A549 treated with Hydrocortisone at 1 μM for 4 hours (cell line): ENCODE measurements at places on chromosomes 6 and 20. TPM values are rescaled to one million over a fixed set of nuclear protein-coding genes. Genes with fewer than 3 reads are reported as not detected.

CDSN gene
- total RNA-seq, result 0.05 to 0.07 TPM in 2 of 5 replicates, not detected in the others

CENPW gene
- total RNA-seq, result 28.8 to 43.6 TPM (median 41.7 TPM) in 5 replicates

COX7A2 gene
- 274 to 310 TPM (median 287 TPM) in 5 replicates for total RNA-seq

COL9A3 gene
- total RNA-seq, result 0.33 to 0.70 TPM (median 0.55 TPM) in 5 replicates

MBOAT1 gene
- 2.1 to 3.5 TPM (median 2.2 TPM) in 5 replicates for total RNA-seq

TOX2 gene
- total RNA-seq, result 10.6 to 14.3 TPM (median 14.2 TPM) in 5 replicates

SLPI gene
- 8.8 to 15.1 TPM (median 11.1 TPM) in 5 replicates for total RNA-seq

SRMS gene
- 0.11 to 0.15 TPM (median 0.13 TPM) in 5 replicates for total RNA-seq

TFAP2A gene
- total RNA-seq, result 9.1 to 10.4 TPM (median 9.5 TPM) in 5 replicates

ID4 gene
- total RNA-seq, result 0.63 to 1.3 TPM (median 0.86 TPM) in 5 replicates

SCRT2 gene
- total RNA-seq, result 0.02 TPM in 1 of 5 replicates, not detected in the others

SLC39A7 gene
- total RNA-seq, result 98.2 to 128 TPM (median 107 TPM) in 5 replicates

RIPOR3 gene
- total RNA-seq, result not detected in 5 replicates

MOXD1 gene
- 1.3 to 2.7 TPM (median 1.5 TPM) in 5 replicates for total RNA-seq

GSTA2 gene
- total RNA-seq, result 0.10 TPM in 1 of 5 replicates, not detected in the others

ADGB gene
- not detected in 5 replicates for total RNA-seq

GLP1R gene
- total RNA-seq, result not detected in 5 replicates

LY6G6D gene
- total RNA-seq, result not detected in 5 replicates

RCAN2 gene
- not detected in 5 replicates for total RNA-seq

RNF39 gene
- total RNA-seq, result 0.05 to 0.06 TPM (median 0.05 TPM) in 3 of 5 replicates, not detected in the others

PEX7 gene
- total RNA-seq, result 4.7 to 5.7 TPM (median 5.1 TPM) in 5 replicates

ATF6B gene
- 31.1 to 34.2 TPM (median 32.9 TPM) in 5 replicates for total RNA-seq

SALL4 gene
- 1.0 to 2.0 TPM (median 1.5 TPM) in 5 replicates for total RNA-seq

PRR18 gene
- total RNA-seq, result 0.06 to 0.30 TPM (median 0.15 TPM) in 5 replicates

PNLDC1 gene
- total RNA-seq, result 0.08 to 0.14 TPM in 2 of 5 replicates, not detected in the others

KIAA1586 gene
- 5.2 to 5.9 TPM (median 5.6 TPM) in 5 replicates for total RNA-seq

C6orf15 gene
- total RNA-seq, result 0.09 TPM in 1 of 5 replicates, not detected in the others

ACTL10 gene
- total RNA-seq, result 0.06 TPM in 2 of 5 replicates, not detected in the others

ELOVL2 gene
- 5.3 to 6.9 TPM (median 6.5 TPM) in 5 replicates for total RNA-seq

BLTP3A gene
- 4.1 to 6.8 TPM (median 5.3 TPM) in 5 replicates for total RNA-seq

MSH5 gene
- total RNA-seq, result 10.7 to 15.7 TPM (median 13.4 TPM) in 5 replicates

TSBP1 gene
- not detected in 5 replicates for total RNA-seq

SLC35F1 gene
- 0.03 TPM in 1 of 5 replicates, not detected in the others for total RNA-seq

CLPSL2 gene
- total RNA-seq, result 0.60 to 1.6 TPM (median 0.66 TPM) in 5 replicates

COL11A2 gene
- total RNA-seq, result 0.52 to 0.93 TPM (median 0.73 TPM) in 5 replicates

FAXC gene
- total RNA-seq, result 6.0 to 7.3 TPM (median 7.1 TPM) in 5 replicates

BCAS1 gene
- total RNA-seq, result 0.36 to 0.76 TPM (median 0.41 TPM) in 5 replicates

RWDD1 gene
- total RNA-seq, result 23.9 to 43.1 TPM (median 35.7 TPM) in 5 replicates

SMOC2 gene
- total RNA-seq, result 0.02 to 0.05 TPM (median 0.03 TPM) in 3 of 5 replicates, not detected in the others

CST2 gene
- 0.59 to 1.2 TPM (median 0.71 TPM) in 5 replicates for total RNA-seq

VNN1 gene
- total RNA-seq, result 0.03 to 0.15 TPM (median 0.06 TPM) in 5 replicates

C20orf144 gene
- total RNA-seq, result 0.05 to 0.13 TPM (median 0.08 TPM) in 5 replicates

MYL9 gene
- total RNA-seq, result 14.8 to 28.3 TPM (median 18.9 TPM) in 5 replicates

DEFB124 gene
- 0.38 to 1.1 TPM (median 0.76 TPM) in 3 of 5 replicates, not detected in the others for total RNA-seq

NKX2-2 gene
- not detected in 5 replicates for total RNA-seq

PRSS16 gene
- 3.0 to 3.4 TPM (median 3.0 TPM) in 5 replicates for total RNA-seq

YWHAB gene
- total RNA-seq, result 188 to 221 TPM (median 199 TPM) in 5 replicates

EDEM2 gene
- 53.4 to 59.5 TPM (median 56.5 TPM) in 5 replicates for total RNA-seq

ZDHHC14 gene
- total RNA-seq, result 2.6 to 4.1 TPM (median 3.1 TPM) in 5 replicates

IFNGR1 gene
- 40.0 to 48.7 TPM (median 41.3 TPM) in 5 replicates for total RNA-seq
